ENCODE measurements at places on chromosomes 3 and 15. TPM values are rescaled to one million over a fixed set of nuclear protein-coding genes. Genes with fewer than 3 reads are reported as not detected.

The FOXB1 gene
- 0.64 TPM for total RNA-seq

- DNase-seq: no peak
Measured at GRCh38 chr3:34248352-34248751, 449.9 kb downstream of the PDCD6IP start.

- no peak for DNase-seq
Measured at GRCh38 chr3:30455840-30456239, 150.6 kb upstream of the TGFBR2 start.

DNA sequence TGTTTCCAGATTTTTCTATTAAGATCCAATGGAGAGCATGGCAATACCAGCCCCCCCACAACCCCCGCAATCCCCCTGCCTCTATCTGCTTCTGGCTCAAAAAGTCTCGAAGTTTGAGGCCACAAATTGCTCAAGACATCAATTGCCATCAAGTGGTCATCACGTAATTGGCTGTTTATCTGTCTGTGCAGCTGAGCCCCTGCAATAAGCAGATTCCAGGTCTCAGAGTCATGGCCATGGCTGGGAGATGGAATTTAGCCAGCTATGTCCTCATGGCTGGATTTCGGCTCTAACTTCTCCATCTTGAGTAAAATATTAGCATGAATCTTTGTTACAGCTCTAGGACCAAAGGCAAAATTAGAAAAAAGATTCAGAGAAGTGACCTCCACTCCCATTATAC, 22.7 kb downstream of the SSUH2 start:
- no peak for DNase-seq

The HESX1 gene
- 1.1 TPM for total RNA-seq

- DNase-seq: no peak
Measured at GRCh38 chr15:54722342-54722986, 474.3 kb downstream of the RSL24D1 start.

The CLDN11 gene
- 1.9 TPM for total RNA-seq

The SERINC4 gene
- not detected for total RNA-seq
